Activated naive CD4-positive, alpha-beta T cell (primary cell): ENCODE measurements at places on chromosomes 1 and 21.

DNA sequence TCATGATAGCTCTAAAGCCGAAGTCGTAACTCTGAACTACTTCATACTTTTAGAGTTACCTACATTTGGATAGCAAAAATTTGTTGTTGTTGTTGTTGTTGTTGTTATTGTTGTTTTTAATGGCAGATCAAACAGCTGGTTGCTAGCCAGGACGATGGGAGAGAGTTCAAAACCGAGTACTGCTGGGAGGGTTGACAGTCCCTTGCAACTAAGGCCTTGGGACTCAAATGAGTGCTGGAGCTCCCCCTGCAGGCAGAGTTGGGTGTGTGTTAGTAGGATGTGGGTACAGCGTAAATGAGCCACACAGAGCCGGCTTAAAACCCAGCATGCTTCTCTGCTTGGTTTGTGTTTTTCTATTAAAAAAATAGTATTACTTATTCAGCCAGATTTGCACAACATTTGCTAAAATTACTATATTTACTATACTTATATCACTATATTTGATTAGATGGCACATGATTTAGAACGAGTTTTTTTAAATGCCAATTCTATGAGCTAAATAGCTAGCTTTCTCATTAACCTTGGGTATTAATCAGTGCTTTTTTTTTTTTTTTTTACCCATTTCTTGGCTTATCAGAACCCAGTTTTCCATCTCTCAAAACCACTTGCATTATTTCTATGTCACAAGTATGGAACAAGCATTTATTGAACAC is 129.2 kb upstream of the SYT6 start:
- peak; percentile 74 for DNase-seq

DNA sequence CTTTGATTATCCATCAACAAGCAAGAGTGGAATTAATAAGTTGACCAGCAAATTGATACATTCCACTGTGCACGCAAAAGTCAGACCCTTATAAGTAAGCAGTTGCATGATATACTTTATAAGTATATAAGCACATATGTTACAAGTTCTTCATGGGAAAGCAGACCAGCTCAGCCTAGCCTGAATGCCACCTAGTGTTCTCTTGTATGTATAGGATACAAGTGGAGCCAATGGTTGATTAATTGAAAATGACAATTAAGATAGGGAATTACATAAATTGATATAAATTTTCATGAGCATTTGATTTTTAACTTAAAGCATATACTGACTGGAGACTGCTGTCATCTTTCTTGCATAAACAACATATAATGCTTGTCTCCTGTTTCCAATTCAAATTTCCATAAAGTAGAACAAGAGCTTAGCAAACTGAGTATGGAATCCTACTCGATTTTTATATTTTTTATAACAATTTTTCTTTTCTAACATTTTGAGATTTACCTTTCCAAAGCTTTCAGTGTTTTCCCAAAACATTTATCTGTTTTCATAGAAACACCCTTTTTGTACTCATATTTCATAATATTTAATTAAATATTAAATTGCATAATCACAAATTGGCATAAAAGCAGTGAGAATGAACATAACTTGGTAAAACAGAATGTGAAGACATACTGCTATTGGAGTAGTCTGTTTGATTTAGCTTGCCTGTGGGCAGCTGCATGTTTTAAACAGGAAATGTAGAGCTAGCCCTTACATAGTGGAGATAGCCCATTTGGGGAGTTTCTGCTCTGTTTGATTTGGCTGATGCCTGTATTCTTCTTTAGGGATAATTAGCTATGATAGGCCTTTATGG is 62.8 kb downstream of the MAGI3 start:
- no peak for DNase-seq

GRCh38 chr1:172647110-172647564 is 11.8 kb upstream of the FASLG start:
- no peak for DNase-seq

DNA sequence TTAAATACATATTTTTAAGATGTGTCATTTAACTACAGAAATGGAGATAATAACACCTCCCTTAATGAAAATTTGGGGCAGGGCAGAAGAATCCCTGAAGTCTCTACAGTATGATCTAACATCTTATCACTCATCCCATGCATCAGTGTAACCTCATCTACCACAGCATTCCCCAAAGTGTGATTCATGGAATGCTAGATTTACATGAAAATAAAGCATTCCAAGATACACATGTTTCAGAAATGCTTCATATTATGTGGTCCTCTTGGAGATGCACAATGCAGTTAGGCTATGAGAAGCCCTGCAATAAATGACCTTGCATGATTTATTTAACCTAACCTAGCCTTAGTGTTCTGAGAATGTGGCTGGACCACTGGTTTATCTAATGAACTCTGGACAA is 166.9 kb upstream of the SYT6 start:
- no peak for DNase-seq

DNA sequence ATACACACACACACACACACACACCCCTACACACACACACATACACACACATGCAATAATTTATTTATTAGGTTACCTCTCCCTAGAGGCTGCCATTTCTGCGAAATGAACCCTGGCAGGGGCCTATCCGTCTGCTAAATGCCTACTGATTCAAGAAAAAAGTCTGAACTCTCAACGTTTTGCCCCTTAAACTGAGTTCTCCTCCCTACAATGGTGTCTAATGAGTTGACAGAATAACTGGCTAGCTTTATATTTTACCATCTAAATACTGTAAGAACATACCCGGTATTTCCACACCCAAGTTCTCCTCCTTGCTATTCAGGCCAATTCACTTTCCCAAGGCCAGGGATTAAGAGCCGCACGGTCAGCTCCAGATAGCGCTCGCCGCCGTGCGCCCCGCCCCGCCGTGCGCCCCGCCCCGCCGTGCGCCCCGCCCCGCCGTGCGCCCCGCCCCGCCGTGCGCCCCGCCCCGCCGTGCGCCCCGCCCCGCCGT is 339 bp upstream of the RNPC3 start:
- DNase-seq = no peak

DNA sequence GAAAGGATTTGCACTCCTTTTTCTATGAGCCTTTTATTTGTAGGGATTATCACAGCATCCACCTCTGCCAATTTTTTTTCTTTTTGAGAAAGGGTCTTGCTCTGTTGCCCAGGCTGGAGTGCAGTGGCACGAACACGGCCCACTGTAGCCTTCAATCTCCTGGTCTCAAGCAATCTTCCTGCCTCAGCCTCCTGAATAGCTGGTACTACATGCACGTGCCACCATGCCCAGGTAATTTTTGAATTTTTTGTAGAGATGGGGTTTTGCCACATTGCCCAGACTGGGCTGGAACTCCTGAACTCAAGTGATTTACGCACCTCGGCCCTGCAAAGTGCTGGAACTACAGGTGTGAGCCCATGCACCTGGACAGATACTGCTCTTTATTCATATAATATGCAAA is 2.1 kb downstream of the SAMSN1 start:
- DNase-seq = no peak

GRCh38 chr1:219965285-219966070 is 37.1 kb upstream of the SLC30A10 start:
- DNase-seq = no peak

DNA sequence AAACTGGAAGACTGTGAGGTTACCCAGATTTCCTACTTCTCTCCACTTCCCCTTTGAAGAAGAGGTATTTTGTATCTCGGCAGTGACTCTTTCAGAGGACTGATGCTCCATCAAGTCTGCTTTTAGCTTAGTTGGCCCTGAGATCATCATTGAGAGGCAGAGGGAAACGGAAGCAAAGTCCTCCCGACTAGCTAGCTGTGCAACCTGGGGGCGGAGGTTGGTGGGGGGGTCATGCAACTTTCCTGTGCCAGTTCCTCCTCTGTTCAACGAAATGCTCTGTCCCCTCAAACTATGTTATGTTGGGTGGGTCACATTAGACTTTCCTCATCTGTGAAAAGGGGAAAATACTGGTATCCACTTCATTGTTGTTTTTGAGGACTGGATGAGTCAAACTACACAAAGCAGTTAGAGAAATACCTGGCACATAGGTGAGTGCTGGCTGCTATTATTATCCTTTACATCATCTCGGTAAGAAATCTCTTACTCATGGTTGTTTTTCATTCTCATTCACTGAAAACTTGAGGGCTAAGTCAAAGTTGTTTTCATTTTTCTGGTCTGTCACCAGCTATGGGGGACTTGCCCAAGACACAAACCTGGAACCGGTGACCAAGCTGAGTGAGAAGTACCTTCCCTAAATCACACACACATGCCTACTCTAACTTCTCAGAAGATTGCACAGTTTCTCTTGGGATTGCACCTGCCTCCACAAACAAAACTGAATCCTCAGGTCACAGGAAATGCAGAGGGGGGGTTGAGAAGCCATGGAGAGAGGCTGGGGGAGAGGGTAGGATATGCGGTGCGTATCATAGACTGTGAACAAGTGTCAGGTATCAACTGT is 83.3 kb downstream of the ABCA4 start:
- no peak for DNase-seq

GRCh38 chr1:29974316-29974724 is 738.0 kb downstream of the PTPRU start:
- DNase-seq = no peak

DNA sequence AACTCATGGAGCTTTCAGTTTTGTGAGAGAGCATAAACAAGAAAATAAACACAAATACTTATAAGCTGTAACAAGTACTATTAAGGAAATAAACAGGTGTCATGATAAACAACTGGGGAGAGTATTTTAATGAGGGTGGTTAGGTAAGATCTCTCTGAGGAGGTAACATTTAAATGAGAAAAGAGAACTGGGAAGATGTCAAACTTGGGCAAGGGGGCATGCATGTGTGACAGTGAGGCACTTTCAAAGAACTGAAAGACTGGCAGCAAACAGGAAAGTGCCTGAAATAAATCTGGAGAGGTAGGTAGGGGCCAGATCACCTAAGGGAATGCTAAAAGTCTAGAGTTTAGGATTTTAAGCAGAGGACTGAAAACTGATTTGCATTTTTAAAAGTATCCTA is 37.8 kb downstream of the NSL1 start:
- DNase-seq = no peak

DNA sequence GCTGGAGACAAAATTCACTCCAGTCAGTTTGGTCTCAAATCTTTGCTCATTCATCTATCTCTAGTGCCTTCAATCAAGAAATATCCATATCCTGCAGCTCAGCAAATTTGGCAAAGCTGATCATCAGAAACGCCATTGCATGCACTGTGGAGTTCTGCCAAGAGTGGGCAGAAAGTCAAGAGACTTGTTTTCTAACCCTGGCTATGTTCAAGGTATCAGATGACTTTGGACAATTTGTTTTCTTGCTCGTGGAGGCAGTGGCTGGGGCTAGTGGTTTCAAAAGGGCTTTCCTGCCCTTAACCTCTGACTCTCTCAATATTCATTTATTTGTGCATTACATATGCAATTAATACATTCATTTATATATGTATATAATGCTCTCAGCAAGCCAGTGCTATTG is 12.8 kb upstream of the LRRC52 start:
- no peak for DNase-seq

GRCh38 chr1:7140251-7140650 is 355.0 kb downstream of the CAMTA1 start:
- DNase-seq = no peak

DNA sequence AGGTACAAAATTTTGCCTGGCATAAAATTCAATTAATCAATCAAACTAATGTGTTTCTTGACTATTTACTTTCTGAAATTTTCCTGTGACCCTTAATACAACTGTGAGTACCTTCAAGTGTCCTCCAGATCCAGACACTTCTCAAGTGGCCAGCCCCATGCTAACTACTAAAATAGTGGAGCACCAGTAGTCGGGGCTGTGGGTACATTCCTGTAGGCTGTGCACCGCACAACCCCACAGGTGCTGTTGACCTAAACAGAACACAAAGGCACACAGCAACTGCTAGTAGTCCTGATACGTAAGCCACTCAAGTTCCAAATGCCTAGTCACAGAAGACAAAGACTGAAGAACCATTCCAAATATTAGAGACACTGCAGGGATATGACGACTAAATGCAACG is 36.6 kb downstream of the TMEM50B start:
- DNase-seq = no peak

GRCh38 chr1:232676307-232676706 is 46.4 kb upstream of the SIPA1L2 start:
- no peak for DNase-seq

- DNase-seq = no peak
These were observed 941 bp downstream of the ELAVL4 start for GRCh38 chr1:50109647-50110075.

- no peak for DNase-seq
These were observed 13.8 kb downstream of the SLC35E2B start for GRCh38 chr1:1678581-1679380.

GRCh38 chr1:83735526-83735925 is 263.4 kb downstream of the TTLL7 start:
- no peak for DNase-seq

DNA sequence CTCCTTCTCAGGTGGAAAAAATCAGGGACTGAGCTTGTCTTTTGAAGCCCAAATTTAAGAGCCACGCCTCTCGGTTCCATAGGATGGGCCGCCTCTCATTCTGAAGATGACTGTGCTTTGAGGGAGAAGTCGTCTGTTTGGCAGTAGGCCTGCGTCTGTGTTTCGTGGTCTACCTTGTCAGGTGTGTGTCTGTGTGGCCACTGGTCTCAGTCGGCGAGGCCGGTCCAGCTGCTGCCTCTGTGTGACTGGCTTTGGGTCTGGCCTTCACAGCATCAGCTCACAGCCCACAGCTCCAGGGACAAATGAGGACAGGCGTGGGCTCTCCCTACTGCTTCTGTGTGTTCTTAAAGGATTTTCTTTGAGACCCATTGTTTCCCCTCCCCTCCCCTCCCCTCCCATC is 50.3 kb downstream of the B3GALT5 start:
- DNase-seq = no peak
